ENCODE measurements at places on chromosomes 7 and 10.

- peak; percentile 91 for DNase-seq
Measured at GRCh38 chr7:130887182-130887956, 153.4 kb upstream of the KLF14 start.

DNA sequence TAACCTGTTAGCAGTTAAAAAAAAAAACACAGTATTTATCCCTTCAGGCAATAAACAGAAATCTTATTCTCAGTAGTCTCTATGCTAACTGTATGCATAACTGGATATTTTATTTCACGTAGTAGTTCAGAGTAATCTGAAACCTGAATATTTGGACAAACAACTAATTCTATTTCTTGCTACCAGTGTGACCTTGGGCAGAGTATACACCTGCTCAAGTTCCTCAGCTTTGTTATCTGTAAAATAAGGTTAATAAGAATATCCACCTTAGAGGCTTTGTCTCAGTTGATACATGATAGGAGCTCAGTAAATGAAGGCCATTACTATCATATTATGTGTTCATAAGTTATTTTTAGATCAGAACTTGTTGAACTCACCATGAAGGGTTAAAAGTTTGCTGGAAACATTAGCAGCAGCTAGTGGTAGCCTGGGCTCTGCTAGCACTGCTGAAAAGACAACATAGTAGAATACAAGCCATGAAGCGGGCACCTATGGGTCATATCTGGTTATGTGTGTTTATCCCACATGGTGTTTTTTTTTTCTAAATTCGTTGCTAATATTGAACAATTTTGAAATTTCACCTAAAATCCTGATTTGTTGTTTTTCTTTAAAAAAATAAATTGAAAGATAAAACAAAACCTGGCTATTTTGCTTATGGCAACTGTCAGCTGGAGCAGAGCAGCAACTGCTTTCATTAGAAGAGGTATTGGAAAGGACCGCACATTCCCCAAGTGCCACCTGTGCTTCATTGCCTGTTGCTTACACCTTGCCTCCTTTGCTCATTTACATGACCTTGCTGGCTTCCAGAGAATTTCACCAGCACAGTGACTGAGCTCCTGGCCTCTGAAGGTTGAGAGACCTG, 303.0 kb downstream of the PRKG1 start:
- no peak for DNase-seq

DNA sequence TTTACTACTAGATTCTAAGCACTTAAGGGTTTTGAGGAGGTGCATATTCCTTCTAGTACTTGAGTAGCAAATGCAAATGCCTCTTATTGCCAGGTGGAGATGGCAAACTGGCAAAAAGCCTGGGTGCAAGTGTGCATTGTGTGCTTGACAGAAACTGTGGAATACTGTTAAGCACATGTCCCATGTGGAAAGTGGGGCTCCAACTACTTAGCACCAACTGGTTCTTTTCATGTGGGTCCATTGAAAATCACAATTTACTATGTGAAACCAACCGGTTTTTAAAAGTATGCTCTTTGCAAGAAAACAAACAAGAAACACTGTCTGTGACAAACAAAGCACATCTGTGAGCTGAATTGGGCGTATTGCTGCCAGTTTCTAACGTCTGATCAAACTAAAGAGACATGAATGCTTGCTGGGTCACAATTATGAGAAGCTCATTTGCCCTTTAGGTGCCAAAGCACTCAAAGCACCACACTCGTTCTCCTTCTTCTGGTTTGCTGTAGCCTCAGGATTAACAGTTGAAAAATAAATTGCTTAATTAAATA, 197.4 kb downstream of the SEMA3E start:
- no peak for DNase-seq

DNA sequence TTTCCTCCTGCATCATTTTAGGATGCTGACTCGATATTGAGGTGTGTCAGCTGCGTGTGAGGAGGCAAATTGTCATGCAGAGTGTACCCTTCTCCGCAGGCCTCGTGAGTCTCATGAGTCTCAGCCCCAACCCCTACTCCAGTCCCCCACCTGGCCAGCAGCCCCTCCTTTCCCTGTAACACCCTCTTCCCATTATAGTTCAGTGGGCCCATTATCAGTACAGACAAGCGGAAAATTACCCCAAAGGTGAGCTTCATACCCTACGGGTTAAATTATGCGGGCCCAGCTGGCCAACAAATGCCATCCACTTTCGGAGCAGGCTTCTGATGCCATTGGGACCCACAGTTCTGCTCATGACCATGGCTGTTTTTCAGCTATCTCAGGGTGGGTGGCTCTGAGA, 25.2 kb downstream of the SFTPD start:
- DNase-seq = no peak

DNA sequence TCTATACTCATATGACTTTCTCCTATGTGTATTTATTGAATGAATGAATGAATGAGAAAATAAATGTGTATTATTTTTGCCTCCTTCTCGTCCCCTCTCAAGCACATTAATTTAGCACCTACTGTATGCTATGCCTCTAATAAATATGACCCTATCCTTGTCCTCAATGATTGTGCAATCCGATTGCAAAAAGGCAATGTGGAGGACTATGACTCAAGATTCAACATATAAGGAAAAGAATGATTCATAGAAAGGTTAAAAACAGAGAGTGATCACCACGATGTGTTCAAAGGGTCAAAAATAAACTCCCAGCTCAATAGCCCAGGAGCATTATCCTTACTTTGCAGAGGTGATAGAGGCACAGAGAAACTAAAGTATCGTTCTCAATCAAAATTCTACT, 322.8 kb upstream of the SORCS1 start:
- peak; percentile 58 for DNase-seq

DNA sequence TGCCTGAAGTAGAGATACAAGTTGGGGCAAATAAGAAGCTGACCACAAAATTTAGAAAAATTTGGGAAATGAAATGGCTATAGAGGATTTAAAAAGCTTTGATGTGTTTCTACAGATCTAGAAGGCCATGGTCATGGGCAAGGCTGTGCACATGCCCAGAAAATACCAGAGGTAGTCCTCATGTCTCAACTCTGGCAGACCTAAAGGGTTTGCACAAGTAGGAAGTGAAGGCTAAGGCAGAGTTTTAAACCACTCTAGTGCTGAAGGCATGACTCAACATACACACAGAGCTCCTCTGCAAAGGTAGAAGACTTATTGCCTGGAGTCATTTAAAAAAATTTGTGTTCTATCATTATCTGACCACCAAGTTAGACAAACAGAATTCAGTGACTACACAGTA, 364.6 kb downstream of the CCSER2 start:
- DNase-seq = no peak

DNA sequence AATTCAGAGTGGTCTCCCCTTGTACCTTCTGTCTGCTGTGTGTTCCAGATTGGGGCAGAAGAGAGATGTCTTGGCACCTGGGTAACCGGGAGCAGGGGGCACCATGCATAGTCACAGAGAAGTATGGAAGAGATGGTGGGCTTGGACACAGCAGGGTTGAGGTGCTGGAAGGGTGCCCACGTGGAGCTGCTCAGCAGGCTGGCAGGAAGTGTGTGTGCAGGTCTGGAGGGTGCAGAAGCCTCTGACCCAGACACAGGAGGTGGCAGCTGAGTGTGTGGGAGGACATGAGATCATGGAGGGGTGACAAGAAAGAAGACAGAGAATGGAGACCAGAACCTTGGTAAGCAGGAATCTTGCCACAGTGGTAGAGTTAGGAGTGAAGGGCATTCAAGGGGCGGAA, 42.3 kb upstream of the DUSP5 start:
- no peak for DNase-seq

DNA sequence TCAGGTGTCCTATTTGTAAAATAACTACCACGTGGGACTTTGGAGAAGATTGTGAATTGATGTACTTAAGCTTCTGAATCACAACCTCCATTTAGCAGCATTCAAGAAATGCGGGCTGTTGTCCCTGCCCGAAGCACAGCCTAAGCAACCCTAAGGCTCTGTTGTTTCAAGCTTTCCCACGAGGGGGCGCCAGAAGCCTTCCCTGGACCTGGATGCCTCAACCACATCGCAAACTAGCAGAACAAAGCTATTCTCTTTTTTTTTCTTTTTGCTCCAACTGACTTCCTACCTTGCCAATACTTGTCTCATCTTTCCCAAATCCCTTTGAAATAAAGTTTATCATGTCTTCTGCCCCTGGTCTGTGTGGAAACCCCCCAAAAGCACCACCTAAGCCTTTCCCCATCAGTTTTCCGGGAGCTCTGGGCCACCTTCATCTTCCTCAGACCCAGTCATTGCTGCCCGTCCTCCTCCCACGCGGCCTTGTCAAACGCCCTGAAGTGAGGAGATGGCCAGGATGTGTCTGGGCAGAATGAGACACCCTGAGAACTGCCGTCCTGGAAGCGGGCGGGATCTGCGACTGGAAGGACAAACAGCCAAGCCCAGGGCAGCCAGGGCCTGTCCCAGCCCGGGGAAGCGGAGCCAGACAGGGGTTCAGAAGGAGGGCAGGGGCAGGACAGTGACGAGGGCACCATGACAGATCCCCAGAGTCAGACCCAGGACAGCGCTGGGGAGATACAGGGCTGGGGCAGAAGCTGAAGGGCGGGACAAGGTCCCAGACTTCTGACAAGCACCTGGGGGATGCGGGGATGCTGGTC, 112.7 kb downstream of the SLIT1 start:
- peak; percentile 45 for DNase-seq

DNA sequence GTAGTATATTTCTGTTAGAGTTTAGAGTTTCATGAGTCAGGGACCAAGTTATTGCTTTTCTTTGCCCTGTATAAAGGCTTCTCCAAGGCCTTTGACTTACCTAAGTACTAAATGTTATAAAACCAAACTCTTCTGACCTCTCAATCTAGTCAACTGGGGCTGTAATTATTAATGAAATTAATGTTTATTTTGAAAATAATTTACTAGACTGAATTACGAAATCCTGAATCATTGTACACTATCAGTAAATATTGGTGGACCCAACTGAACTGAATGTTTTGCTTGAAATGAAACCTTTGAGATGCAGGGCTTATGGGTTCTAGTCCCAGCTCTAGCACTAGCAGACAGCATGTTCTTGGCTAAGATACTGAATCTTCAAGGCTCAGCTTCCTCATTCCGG, 1.7 kb upstream of the CYP2C9 start:
- no peak for DNase-seq

DNA sequence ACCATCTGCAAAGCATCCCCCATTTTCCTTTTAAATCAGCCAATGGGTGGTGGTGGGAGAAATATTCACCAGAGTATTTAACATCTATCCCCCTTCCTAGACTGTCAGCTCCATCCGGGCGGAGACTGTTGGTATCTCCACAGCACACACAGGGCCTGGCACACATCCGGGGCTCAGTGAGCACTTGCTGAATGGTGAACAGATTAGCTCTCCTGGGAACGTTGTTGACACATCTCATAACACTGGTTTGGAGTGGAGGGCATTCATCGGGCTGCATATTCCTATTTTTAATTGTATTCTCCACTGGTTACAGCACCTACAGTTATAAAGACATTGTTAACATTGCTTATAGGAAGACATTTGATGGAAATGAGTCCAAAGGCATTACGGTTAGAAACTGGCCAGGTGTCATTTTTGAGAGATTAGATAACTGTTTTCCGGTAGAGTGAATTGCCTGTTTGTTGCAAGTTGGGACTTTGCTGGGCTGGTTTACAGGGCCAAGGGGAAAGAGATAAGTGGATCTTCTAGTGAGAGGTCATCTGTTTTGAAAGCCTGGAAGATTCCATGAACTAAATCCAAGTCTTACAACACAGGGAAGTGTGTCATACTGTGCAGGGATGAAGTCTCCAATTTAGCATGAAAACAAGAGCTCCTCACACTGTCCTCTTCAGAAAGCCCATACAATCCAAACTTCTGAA, 101.8 kb downstream of the EGFR start:
- DNase-seq = peak; percentile 63

- no peak for DNase-seq
Measured at GRCh38 chr7:7584653-7585052, 18.0 kb downstream of the MIOS start.

DNA sequence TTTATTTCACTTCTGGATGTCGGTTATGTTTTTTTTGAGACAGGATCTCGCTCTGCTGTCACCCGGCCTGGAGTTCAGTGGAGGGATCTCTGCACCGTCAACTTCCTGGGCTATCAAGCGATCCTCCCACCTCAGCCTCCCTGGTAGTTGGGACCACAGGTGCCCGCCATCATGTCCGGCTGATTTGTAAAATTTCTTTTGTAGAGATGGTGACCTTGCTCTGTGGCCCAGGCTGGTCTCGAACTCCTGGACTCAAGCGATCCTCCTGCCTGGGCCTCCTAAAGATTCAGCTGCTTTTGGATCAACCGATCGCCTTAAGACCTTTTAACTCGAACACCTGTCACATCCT, 606 bp upstream of the RABGEF1 start:
- DNase-seq = no peak

DNA sequence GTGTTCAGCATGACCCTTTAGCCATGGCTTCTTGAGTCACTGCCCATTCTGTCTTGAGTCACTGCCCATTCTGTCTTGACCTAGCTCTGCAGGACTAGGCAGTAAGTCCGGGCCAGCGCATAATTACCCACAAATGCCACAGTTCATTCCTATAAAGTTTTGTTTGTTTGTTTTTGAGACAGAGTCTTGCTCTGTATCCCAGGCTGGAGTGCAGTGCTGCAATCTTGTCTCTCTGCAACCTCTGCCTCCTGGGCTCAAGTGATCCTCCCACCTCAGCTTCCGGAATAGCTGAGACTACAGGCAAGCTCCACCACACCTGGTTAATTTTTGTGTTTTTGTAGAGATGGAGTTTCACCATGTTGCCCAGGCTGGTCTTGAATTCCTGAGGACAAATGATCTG, 32.7 kb upstream of the TARP start:
- DNase-seq = peak; percentile 4

DNA sequence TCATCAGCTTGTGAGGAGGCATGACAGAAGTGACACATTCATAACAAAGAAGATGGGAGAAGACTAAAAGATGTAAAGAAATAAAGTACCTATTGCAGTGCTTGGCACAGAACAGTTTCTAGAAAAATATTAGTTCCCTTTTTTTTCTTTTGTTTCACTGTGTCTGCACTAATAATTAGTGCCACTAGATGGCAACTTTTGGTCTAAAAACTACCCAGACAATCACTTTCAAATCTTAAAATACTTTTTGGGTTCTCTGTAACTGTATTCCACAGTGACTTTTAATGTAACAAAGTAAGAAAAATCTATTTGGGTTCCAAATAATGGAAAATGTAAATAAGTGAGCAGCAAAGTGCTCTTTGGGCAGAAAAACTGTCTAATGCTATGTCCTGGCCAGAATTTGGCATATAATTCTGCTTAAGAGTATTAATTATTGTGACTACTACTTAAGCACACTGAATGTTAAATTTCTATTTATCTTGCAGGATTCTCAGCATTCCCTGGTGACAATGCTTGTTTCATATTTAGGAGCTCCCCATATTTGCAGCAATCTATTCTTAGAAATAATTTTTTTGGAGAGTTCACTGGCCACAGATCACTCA, 134.8 kb upstream of the KIF5B start:
- DNase-seq = peak; percentile 22

DNA sequence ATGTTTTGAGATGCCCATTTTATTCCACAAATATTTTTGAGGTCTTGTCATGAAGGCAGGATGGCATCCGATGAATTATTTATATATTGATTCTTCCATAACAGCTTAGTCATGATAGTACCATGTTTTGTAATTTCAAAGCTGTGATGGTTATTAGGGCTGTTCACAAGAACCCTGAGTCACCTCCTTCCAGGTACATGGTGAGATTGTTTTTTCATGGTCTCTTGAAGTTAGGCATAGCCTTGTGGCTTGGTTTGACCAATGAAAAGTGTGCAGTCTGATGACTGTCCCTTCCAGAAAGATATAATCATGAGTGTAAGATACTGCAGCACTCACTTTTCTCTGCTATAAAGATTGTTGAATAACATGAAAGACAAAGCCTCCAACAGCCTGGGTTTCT, 274.8 kb downstream of the FGFR2 start:
- DNase-seq = no peak

GRCh38 chr10:121661451-121661851, 63.2 kb upstream of the FGFR2 start:
- no peak for DNase-seq

- no peak for DNase-seq
Measured at GRCh38 chr7:32223071-32223650, 153.0 kb upstream of the PDE1C start.

Measured in HCEC 1CT (cell line).